ENCODE measurements at places on chromosomes 3 and 15.

GRCh38 chr3:126342991-126343648, 14.1 kb downstream of the KLF15 start:
- DNase-seq, result no peak

DNA sequence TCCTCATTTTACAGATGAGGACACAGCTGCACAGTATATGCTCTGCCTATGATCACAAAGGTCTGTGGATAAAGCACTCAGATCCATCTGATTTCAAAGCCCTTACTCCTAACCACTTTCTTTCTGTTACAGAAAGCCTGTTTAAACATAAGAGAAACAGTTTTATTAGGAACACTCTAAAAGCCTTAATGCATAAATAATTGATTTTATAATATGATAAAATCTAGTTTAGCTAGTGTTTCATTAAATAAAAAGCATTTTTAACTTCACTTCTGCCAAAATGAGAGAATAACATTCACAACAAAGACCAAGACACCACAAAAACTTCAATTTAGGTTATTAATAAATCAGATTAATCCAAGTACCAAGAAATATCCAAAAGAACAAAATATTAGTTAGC, 21.4 kb downstream of the SNX4 start:
- DNase-seq, result no peak

DNA sequence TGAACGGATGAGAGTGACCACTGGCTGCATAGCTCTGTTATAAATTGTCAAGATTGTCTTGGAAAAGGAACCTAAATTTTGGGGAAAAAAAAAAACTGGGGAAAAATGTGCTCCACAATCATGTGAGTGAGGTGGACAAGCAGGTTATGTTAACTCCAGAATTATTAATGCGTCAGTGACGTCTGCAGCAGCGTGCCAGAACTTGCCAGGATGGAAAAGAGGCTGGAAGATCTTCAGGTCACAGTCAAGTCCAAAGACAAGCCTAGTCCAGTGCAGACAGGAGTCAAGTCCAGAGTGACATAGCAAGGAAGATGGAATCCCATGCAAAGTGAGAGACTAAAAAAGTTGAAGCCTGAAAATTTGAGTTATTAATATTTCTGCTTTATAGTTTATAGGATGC, 140.6 kb downstream of the RYR3 start:
- no peak for DNase-seq

GRCh38 chr3:133573054-133573628, 345 bp upstream of the CDV3 start:
- DNase-seq, result peak; percentile 100

DNA sequence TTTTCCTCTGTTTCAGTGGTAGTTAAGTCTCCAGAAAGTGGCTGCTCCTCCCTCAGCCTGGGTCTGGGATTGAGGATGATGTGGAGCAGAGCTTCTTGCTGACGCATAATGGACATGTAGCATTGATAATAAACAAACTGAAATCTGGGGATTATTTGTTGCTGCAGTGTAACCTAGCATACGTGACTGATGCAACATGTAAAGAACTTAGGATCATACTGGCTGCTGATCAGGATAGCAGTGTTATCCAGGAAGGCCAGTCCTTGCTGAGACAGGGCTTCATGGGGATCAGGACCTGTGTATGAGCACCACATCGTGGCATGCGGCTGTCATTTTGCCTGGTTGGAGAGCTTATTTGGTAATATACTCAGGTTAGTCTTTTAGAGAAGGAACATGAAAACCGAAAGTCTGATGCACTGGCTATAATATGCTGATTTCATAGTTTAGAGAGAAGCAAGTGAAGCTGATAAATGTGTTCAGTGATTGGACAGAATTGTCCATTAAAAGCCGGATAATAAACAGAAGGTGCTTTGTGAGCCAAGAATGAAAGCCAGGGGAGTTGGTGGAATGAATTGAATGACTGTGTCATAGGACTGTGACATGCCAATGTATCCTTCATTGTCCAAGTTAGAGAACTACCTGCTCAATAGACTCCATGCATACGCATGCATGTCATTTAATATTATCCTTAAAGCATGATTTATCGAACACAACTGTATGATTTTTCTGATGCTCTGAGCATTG, 4.1 kb downstream of the MINAR1 start:
- DNase-seq, result no peak

DNA sequence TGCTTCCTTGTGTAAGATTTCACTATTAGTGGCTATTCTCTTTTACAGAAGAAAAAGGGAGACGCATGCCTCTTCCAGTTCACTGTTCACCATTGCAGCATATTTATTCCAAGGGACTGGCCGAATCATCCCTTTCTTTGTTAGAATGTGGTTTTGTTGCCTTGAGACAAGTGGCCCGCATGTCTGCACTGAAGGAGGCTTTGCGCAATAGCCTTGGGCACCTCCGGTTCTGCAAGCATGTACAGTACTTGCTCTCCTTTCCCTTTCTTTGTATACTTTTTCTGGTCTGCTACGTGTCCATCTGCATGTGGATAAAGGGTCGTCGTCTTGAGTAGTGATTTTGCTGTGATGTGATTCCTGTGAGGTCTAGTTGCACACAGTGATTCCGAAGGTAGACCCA, 43.0 kb downstream of the FLNB start:
- peak; percentile 58 for DNase-seq

GRCh38 chr3:131067983-131068382, 41.3 kb downstream of the NEK11 start:
- DNase-seq, result no peak

DNA sequence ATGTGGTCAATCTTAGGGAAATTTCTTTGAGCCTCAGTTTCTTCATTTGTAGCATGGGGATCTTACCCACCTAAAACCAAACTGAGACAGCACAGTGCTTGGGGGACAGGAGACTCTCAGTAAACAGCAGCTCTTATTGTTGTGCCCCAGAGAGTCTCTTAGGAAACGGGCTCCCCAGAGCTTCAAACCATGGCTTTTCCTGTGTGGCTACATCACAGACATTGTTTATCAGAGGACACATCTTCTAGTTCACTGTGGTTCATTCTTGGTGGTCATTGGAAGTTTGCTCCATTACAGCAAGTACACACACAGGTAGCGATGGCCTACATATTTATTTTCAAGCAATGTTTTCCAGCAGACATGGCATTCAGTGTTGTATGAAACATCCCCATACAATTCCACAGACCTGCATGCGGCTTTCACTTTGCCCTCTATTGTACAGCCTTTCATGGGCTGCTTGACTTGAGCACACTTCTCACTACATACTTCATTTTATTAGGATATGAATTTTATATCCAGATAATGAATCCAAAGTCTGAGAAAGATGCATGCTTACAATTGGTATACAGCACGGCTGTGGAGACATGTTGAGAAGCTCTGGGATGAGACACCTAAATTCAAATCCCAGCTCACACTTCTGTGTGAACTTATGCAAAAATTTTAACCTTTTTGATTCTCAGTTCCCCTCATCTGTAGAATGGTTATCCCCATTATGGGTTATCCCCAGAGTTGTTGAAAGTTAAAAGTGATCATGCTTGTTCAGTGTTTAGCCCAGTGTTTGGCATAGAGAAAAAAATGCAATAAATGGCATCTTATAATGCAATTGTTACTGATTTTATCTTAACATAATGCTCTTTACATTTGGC, 84.8 kb upstream of the ICE2 start:
- DNase-seq, result no peak

- no peak for DNase-seq
Observed at GRCh38 chr3:87414271-87414670, 137.9 kb upstream of the POU1F1 start.

GRCh38 chr3:134563601-134564000, 77.7 kb downstream of the CEP63 start:
- no peak for DNase-seq

DNA sequence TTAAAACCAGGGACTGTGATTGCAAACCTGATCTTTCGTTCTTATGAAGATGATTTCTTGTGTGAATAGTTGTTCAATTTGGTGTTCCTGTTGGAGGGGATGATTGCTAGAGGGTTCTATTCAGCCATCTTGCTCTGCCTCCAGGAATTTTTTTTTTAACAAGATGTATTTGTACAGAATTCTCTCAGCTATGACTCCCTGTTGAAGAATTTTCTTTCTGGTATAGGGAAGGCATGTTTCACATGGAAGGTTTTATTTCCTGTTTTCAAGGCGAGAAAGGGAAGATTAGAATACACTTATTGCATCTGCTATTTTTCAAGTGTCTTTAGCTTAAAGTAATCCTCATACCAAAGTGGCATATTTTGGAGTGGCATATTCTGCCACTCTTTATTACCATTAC, 5.6 kb upstream of the LRRC34 start:
- DNase-seq, result no peak

- no peak for DNase-seq
Observed at GRCh38 chr3:8470801-8471200, 30.8 kb upstream of the LMCD1 start.

DNA sequence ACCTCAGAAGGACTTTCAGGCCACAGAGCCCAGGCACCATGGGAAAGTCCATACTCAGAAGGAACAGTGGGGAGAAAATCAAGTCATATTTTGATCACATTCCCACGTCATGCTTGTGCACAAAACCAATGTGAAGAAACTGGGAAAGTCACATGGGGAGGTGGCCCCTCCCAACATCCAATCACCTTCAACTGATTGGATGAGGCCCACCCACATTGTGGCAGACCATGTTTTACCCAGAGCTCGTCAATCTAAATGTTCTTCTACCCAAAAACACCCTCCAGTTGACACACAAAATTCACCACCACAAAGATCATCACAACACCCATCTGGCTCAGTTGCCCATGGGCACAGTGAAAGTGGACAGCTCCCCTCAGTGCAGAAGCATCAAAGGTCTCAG, 248.2 kb upstream of the IGF1R start:
- DNase-seq, result no peak

DNA sequence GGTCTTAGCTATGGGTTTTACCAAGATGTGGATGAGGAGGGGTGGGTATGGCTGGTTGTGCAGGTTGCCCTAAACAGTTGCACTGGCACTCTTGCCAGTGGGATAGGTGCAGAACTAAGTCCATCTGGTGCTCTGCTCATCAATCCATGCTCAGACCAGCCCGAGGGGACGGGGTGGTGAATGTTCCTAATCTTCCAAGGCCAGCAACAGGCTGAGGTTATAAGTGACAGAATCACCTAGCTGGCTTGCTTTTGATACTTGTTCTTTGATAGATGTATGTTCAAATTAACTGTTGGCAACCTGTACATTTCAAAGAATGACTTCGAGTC, 53.5 kb upstream of the CCR2 start:
- no peak for DNase-seq

DNA sequence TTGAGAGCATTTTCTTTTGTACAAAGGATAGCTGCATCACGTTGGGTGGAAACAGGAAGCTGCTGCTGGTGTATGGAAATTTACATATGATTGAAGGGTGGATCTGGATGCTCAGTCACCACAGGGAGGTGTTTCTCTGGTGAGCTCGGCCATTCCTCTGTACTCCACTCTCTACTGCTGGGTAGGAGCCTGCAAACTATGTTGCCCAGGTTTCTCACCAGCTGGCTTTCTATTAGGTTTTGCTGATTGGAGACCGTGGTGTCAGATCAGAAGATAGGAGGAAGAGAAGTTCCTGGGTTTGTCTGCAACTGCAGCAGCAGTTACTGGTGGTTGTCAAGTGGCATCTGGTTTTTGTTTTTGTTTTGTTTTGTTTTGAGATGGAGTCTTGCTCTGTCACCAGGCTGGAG, 61.7 kb downstream of the TAMM41 start:
- no peak for DNase-seq

- DNase-seq, result no peak
Observed at GRCh38 chr3:30578479-30578878, 27.9 kb upstream of the TGFBR2 start.

DNA sequence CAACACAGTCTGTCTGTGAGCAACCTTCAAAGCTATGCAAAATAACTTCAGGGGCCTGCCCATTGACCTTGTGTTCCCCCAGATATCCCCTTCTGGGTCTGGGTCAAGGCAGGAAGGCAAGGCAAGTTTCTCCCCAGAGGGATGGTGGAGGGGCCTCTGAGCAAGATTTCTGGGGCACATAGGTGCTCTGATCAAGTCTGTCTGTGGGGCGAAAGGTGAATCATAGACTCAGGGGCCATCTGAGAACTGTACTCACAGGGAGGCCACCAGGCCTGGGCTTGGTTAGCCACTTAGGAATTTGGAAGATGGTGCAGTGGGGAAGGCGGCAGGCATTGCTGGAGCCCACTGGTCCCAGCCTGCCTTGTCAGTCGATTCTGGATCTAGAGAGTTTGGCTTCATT, 92.4 kb downstream of the MINAR1 start:
- DNase-seq, result no peak

DNA sequence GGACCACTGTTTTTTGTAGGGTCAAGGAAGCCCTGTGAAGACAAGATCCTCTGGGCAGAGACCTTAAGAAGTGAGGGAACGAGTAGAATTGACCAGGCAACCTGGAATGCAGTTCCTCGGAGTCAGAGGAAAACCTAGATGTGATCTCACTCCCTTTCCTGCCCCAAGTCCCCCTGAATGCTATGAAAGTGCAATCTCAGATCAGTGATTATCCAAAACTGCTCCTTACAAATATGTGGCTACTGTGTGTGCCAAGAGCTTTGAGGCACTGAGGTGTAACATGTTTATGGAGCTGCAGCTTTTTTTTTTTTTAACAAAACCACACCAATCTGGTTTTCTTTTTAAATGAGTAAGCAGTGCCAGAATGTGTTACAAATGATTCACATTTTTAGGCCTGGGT, 35.8 kb downstream of the THSD4 start:
- DNase-seq, result no peak

- DNase-seq, result no peak
Observed at GRCh38 chr3:114953800-114954199, 193.3 kb downstream of the ZBTB20 start.

DNA sequence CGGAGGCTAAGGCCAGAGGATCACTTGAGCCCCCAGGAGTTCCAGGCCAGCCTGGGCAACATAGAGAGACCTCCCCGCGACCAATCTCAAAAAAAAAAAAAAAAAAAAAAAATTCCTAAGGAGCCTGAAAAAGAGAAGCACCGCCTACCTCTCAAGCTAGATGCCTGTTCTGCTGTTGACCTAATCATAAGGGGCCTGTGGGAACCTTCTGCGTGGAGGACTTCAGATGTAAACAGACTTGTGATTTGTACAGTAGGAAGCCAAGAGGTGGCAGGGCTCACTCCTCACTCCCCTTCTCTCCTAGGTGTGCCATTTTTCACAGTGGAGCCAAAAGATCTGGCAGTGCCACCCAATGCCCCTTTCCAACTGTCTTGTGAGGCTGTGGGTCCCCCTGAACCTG, 3.2 kb downstream of the TYRO3 start:
- DNase-seq, result no peak

DNA sequence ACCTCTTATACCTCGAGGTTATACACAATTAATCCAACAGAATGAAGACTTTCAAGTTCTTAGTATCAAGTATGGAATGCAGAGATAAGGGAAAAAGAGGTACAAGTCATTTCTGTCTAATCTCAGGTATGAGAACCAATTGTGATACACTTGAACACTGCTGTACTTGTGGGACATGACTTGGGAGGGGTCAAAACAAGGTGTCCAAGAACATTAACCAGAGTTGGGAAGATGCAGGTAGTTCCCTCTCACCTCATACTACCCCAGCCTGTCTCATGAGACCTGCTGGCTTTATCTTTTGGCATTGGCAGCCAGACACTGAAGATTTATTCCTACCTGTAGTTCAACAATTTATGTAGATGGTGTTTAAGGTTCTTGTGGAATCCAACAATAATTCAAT, 209.7 kb downstream of the NR1D2 start:
- DNase-seq, result no peak
